ENCODE measurements at places on chromosomes 6 and 20.

- DNase-seq = no peak
Measured at GRCh38 chr20:45970646-45971424, 1.2 kb downstream of the ZNF335 start.

- no peak for DNase-seq
Measured at GRCh38 chr6:38801305-38801704, 86.2 kb downstream of the DNAH8 start.

- no peak for DNase-seq
Measured at GRCh38 chr6:33987531-33988021, 158.3 kb downstream of the GRM4 start.

DNA sequence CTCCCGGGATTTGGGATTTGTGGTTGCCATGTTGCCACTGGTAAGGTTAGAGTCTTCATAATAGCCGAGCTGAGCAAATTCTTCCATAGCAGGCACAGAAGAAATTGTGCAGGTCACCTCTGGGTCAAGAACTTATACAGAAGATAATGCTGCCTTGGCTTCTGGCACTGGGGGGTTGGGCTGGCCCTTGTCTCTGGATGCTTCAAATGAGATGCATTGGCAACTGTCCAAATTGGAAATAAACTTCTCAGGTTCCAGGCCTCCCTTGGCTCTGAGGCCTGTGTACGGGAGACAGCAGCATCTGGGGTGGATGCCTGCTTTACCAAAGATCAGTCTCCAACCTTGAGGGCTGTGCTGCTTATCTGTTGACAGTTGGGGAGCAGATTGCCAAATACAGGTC lies 26.2 kb downstream of the MYO6 start:
- DNase-seq = no peak

DNA sequence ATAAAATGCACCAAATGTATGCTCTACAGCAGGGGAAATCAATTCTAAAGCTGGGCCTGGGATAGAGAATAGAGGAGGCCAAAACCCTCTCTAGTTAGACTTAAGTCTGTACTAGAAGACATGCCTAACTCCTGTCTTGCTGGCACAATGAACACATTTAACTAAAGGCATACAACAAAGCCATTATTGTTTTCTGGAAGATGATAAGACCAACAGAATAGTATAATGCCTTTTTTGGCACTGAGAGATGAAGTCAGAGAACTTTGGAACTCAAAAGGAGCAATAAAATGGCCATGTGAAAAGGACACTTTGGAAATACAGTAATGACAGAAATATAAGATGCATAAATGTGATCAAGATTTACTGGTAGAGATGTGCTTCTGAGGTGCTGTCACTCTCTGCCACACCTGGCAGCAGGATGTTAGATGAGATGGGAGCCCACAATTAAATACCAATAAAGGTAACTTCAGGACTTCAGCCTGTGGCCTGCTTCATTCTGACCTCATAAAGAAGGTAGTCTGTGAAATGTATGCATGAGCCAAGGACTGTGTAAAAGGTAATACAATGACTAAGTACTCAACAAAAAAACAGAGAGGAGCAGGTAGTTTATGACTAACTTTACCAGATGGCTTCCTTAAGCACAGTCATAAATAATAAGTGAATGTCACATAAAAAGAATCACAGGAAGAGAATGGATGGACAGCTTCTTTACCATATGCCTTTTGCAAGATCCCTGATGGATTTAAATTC lies 333.4 kb downstream of the BCKDHB start:
- DNase-seq = no peak

GRCh38 chr6:87636315-87636714 lies 46.4 kb downstream of the ORC3 start:
- no peak for DNase-seq

DNA sequence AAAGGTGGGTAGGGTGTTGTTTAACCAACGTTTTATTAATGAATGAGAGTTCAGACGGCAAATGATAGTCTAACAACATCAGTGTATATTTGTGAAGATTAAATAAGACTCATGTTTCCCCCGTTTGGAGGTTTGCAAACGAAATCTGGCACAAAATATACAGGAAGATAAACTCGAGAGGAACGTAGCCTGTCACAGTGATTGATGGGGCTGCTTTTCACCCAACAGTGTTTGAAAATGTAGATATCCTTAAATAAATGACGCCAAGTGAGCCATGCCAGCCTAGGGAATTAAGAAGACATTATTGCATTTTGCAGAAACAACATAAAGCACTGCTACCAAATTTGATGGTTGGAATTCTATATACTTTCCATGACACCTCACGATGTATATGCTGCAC lies 696.5 kb upstream of the FLRT3 start:
- no peak for DNase-seq

DNA sequence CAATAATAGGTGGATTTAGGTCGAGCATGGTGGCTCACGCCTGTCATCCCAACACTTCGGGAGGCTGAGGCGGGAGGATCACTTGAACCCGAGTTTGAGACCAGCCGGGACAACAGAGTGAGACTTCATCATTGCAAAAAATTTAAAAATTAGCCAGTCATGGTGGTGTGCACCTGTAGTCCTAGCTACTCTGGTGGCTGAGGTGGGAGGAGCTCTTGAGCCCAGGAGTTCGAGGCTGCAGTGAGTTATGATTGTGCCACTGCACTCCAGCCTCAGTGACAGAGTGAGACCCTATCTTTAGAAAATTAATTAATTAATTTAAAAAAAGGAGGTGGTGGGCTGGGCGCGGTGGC lies 13.4 kb upstream of the C20orf203 start:
- no peak for DNase-seq

DNA sequence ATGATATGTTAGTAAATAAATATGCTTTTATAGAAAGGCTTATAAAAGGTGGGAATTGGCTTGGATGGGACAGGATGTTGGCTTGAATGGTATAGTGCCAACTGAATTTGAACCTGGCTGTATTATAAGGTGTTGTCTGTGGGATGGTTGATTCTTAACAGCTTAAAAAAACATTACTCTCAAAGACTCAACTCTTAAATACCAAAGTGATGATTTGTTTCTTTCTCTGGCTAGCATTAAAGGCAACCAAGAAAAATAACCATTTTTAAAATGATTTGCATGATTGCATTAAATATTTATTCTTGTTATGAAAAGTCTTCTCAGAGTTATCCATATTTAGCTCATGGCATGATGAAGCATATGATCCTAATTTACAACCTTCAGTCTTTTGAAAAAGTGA lies 216.2 kb downstream of the RIMS1 start:
- no peak for DNase-seq

- DNase-seq = no peak
Measured at GRCh38 chr6:165823609-165824326, 160.7 kb upstream of the PDE10A start.

- peak; percentile 51 for DNase-seq
Measured at GRCh38 chr20:36644032-36644705, 1.8 kb downstream of the SLA2 start.

GRCh38 chr20:51525241-51526105 lies 17.0 kb downstream of the NFATC2 start:
- DNase-seq = peak; percentile 49

DNA sequence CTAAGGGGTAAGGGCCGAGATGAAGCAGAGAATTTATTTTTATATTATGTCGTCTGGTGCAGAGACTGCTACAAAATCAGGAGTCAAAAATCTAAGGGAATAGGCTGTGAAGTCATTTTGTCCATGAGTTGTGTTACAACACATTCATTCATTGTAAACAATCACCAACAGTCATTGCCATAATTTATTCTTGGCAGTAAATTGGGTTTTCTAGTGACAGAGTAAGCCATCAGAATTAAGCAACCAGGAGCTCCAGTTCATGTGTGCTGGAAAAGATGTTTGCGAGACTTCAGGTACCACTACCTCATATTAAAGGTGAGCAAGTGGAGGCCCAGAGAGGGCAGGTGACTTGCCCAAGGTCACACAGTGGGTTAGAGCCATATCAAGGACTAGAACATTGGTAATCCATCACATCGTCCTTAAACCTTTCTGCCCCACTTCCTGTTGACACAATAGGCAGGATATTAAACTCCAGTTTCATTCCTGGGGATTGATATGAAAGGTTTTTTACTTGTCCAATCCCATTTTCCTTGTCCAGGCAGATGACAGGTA lies 46.0 kb downstream of the E2F3 start:
- no peak for DNase-seq

DNA sequence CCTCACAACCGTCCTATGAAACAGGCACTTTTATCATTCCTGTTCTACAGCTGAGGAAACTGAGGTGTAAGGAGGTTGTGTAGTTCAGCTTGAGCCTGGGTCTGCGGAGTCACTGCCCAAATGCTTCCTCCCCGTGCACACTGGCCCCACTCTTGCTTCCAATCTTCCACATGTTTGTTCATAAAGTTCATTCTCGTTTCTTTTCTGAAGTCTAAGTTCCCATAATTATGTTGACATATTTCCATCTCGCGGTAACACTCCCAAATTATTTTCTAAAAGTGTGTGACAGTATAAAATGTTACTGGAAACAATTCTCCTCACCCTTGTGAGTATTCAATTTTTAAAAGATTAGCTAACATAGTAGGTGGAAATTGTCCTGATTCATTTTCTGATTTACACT lies 106.9 kb downstream of the SLC22A3 start:
- DNase-seq = no peak

GRCh38 chr20:23654000-23654399 lies 16.2 kb upstream of the CST3 start:
- no peak for DNase-seq

DNA sequence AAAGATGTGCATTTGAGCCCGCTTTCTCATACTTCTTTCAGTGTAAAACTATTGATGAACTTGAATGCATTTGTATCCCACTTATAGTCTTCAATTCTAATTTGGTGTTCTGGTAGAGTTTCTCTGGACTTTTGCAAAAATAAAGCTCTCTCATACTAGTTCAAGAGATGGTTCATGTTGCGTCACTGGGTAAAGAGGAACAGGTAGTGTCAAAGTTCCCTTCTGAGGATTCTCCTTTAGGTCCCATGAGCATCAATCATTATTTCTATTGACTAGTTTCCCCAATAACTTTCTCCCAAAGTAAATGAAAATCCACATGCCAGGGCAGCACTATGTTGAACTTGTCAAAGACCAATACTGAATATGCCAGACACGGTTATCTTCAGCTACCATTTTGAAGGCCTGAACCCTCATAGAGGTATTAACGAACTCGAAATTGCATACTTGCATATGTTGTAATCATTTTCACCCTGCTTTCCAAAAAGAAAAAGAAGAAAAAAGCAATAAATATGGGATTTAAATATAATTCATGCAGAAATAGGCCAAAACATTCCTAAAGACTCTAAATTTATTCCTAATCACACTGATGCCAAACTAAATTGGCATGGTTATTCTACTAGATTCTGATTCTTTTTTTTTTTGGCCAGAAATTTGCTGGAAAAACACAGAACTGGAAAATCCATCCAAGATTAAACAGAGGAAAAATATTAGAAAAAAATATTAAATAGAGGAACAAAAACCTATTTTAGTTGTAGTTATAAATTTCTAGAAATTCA lies 84.5 kb downstream of the SGK1 start:
- no peak for DNase-seq

GRCh38 chr6:156319707-156320106 lies 457.5 kb upstream of the ARID1B start:
- DNase-seq = no peak

DNA sequence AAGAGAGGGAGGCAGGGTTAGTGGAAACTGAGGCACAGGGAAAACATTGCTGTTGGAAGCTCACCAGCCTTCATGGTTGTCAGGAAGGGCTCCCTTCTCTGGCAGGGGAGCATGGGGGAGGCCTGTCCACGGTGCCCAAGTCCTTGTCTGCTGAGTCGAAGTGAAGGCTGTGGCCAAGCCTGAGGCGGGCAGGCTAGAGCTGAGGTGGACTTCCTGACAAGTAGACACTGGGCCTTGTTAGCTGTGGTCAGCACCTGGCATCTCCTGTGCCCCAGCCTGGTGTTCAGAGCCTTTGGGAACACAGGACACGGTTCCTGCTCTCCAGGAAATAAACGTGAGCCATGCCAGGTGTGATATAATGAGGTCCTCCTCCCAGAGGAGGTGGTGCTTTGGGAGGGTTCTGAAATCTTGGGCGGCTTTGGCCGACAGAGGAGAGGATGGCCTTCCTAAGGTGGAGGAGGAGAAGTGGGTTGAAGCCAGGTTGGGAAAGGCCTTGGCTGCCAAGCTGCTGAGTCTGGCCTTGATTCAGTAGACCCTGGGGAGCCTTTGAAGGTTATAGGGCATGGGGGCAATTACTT lies 138.4 kb upstream of the RNF24 start:
- DNase-seq = no peak

GRCh38 chr6:8110725-8111124 lies 8.4 kb upstream of the EEF1E1 start:
- no peak for DNase-seq

GRCh38 chr6:155262655-155263054 lies 1.2 kb upstream of the CLDN20 start:
- no peak for DNase-seq

DNA sequence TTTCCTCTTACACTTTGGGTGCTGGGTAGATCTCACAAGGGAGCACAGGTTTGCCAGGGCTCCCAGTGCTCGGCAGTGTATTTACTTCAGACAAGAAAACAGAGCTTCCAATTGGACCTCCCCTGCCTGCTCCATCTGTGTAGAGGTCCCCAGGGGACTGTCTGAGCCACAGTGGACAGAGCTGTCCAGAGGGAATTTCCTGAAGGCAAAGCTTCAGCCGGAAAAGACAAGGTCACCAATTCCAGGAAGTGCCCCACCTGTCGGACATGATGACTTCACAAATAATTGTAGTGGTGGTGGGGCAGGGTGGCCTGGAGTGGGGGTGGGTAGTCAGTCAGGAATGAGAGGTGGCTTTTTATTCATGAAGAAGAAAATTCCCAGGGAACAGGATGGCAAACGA lies 18.6 kb downstream of the ADGRF5 start:
- DNase-seq = no peak

DNA sequence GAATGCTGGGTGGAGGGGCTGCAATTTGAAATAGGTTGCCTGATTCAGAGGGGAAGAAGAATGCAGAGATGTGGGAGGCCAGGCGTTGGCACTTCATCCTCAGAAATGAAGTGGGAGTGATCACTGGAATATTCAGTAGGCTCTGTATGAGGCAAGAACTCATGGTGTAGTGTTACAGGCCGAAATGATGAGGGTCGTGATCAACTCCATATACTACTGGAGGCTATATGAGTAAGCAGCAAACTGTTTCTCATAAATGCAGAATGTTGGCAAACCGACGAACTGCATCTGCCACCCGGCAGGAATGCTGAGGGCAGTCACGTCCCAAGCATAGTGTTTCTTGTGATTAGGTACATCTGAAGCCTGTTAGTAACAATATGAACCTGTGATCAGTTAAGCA lies 12.7 kb downstream of the KCNS1 start:
- no peak for DNase-seq

Data from activated CD4-positive, alpha-beta T cell treated with anti-CD3 and anti-CD28 coated beads, Interleukin-2, amount 50 U/mL, for 24 hours (primary cell).